ENCODE measurements at places on chromosomes 2 and 18.

DNA sequence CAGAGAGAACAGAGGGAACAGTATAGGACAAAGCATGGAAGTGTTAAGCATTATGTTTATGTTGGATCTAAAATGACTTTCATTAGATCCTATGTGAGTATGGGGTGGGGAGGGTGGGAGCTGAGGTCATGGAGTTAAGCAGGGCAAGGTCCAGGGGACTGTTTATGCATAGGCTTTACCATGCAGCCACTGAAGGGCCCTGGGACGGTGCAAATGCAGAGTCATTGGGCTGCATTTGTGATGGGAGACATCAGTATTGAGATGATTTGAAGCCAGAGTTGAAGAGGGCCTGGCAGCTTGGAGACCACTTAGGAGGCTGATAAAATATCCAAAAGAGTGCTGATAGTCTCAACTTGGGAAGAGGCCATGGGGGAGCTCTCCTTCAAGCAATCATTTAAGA is 22.7 kb downstream of the IL1RL2 start:
- DNase-seq: no peak

DNA sequence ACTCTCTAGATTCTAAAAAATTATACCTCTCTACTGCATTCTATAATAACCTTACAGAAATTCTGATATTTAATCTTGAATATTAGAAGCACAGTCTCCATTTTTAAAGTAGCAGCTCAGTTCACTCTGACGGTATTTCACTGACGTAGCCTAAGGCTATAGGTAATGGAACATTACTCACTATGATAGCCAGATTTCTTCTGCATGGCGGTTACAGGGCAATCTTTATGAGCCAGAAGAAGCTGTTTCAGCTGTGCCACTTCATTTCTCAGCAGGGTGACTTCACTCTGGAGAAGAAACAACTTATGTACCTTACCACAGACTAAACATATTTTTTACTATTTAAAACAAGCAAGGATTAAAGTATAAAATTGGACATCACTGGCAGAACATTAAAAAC is 75.3 kb upstream of the CHN1 start:
- no peak for DNase-seq

DNA sequence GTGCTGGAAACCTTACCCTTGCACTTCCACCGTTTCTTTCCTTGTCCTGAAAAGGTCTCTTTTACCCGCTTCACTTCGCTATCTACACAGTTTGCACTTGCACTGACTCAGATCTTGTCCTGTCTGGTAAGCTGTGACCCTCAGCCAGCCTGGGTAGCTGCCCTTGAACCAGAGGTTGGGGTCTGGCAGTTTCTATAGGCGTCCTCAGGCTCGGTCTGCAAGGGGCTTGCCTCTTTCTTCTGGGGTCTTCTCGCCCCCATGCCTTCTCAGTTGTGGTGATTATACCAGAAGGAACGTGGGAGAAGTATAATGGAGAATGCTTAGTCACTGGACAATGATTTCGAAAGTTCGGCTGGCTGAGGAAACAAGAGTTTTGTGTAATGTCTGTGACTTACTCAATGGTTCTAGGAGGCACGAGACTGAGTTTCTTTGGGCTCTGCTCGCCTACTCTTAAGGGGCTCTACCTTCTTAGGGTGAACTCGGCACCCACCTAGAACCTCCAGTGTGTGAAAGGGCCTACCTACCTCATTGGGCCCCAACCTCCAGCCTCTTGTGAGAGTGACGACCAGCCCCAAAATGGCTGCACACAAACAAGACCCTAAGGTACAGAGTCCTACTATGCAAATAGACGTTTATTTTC is 6.9 kb upstream of the STAT1 start:
- peak; percentile 56 for DNase-seq

- no peak for DNase-seq
Observed at GRCh38 chr2:220665108-220665471, 907.0 kb downstream of the EPHA4 start.

DNA sequence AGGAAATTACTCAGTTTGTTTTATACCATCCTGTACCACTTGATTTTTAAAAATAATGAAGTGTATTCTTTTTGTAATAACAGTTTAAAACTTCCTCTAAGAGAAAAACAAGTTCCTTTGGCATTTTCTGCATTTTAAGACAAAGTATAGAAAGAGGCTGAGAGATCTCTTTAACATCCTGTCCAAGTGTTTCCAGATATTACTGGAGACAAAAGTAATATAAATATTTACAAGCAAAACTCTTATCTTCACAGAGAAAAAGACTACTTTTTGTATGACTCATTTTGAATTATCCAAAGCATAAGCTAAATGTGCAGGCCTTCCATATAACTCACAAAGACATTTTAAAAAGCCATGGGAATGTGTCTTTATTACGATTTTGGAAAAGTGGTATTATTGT is 221.1 kb downstream of the RDH14 start:
- DNase-seq: no peak

DNA sequence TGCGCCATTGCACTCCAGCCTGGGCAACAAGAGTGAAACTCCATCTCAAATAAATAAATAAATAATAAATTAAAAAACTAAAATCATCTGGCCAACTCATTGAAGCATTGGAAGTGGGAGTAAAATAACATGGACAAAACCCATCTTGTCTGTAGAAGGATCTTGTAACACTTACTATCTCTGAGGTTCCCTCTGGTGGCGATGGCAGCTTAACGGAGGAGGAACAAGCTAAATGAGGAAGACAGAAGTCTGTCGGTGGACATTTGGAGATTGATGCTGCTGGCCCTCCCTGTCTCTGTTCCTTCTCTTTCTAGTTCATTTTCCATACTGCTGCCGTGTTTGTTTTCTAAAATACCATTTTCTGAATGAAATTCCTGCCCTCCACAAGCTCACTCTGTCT is 43.4 kb downstream of the ZCCHC2 start:
- no peak for DNase-seq

DNA sequence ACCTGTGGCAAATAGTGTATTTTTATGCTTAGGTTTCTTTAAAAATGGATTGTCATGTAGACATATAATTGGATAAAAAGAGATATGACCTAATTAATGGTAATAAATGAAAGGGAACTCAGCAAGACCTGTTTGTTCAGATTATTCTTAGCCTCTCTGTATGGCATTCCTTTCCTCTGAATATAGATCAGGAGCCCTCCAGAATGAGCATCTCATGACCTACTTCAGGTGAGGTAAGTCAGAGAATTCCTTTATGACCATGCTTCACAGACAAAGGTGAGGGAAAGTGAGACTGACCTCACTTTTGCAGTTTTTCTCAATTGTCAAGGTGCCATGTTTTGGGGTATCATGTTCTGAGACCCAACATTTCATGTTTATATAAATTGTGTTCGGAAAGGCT is 1744.3 kb upstream of the PIK3C3 start:
- DNase-seq: no peak

DNA sequence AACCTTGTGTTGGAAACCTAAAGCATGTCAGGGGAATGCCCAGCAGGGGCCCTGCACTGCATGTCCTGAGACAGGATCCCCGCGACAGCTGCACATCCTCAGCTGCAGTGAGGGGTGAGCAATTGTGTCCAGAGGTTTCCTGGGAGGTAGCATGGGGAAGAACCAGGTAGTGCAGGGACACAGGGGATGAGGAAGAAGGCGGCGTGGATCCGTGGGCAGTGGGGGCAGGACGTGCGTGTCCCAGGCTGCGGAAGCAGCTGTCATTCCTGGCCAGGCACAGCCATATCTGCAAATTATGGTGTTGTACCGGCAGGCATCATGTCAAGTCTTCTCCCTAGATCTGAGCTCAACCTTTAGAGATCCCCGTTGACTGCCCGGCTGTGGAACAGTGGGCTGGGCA is 238.2 kb upstream of the MYT1L start:
- DNase-seq: no peak

- no peak for DNase-seq
Observed at GRCh38 chr2:62686012-62686685, 19.4 kb upstream of the EHBP1 start.

DNA sequence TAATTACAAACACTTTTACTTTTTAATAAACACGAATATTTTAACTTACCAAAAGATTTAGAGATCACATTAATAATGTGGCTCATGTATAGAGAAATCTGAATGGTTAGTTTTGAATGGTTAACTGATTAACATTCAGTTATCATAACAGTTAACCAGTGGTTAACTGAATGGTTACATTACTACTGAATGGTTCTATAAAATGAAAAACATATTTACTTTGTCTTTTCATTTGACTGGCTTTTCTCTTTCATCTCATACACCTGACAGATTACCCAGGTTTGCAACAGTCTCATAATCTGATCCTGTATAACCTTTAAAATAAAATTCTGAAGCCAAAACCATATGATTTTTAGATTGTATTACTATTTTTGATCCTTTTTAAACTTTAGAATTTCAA is 91.9 kb downstream of the EPB41L5 start:
- DNase-seq: no peak

DNA sequence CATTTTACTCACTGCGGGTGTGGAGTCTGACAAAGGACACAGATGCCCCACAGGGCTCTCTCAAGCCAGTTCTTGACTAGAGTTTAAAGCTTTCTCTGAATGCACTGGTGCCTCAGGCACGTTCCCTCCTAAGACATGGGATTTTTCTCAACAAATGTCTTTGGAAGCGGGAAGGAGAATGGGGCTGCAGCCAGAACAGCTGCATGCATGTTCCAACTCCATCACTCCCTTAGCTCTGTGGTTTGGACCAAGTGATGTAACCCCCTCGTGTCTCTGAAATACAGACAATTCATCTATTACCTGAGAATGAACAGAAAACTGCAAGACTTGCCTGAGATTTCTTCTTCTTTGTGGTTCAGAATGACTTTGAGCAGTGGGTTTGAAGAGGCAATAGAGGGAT is 141.7 kb upstream of the SERPINE2 start:
- no peak for DNase-seq

GRCh38 chr2:241389697-241390096 is 33.6 kb downstream of the FARP2 start:
- DNase-seq: no peak

DNA sequence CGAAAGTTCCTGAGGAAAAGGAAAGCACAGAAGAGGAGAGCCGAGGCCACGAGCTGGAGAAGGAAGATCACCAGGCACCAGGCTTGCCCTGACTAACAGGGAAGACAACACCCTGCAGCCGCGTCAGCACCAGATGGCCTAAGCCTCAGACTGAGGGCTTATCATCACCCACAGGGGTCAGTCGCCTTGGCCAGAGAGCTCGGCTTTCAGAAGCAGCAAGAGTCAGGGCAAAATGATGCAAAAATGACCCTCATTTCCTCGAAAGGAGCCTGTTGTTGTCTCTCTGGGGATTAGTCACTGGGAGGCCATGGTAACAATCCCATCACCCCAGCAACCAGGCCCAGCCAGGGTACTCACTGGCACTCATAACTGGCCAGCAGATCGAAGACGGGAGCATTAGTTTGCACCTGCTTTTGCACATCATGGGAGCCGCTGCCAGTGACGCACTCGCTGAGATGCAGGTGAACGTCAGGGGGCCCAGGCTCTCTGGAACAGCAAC is 42.7 kb upstream of the ZFP36L2 start:
- DNase-seq: peak; percentile 60

Data from left lobe of liver (tissue), 2 donors.